AG04450 (cell line): ENCODE measurements at places on chromosomes 2 and 18. TPM values are rescaled to one million over a fixed set of nuclear protein-coding genes. Genes with fewer than 3 reads are reported as not detected.

GRCh38 chr18:68085251-68085650 is 568.7 kb upstream of the DSEL start:
- DNase-seq, result no peak

DNA sequence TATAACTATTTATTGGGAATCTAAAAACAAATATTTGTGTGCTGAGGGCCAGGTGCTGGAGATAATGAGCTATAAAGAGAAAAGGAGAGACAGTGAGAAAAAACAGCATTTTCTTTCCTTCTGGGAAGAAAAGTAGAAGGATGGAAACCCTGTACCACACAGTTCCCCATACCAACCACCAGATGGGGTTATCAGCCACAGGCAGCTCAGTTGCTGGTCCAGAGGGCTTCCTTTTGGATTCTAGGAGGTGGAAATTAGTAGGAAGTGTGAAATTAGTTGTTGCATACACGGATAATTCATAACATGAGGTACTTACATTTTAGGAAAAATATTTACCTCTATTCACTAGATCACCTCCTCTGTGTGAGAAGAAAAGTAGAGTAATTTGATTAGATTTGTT is 237.0 kb upstream of the FOSL2 start:
- DNase-seq, result no peak

- DNase-seq, result no peak
Measured at GRCh38 chr2:237485304-237485703, 1.7 kb upstream of the MLPH start.

DNA sequence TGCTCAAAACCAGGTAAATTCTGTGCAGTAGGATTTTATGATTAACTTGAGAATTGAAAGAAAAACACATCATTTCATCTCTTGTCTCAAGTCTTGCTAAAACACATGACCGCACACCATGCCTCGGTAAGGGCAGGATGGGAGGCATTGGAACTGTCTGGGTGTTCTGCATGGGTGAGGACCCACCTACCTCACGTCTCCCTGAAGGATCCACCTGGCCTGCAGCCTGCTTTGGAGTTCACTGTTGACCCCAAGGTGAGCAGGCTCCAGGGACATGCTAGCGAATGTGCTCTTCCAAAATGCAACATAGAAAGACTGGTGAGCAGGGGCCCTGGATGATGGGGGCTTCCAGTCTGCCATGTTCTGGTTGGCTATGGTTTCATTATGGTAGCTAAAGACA is 131.5 kb downstream of the NCK2 start:
- DNase-seq, result no peak

DNA sequence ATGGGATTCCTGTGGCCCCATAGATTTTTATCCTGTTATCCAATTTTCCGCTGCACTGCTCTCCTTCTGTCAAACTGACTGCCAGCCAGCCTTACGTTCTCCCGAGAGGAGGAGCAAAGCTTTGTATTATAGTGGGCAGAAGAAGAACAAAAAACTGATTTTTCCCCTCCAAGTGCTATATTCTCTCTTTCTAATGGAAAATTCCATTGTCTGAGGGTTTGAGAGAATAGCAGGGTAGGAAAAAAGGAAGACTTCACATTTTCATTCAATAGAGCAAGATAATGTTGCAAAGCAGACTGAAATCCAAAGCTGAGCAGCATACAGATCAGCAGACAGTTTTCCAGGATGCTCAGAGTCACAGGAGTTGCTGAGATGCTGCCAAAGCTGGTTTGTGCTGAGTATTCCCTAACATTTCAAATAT is 238.0 kb downstream of the UBE2E3 start:
- DNase-seq, result no peak

Gene EPC2
- polyA plus RNA-seq, result 18.5 and 24.7 TPM in 2 replicates

DNA sequence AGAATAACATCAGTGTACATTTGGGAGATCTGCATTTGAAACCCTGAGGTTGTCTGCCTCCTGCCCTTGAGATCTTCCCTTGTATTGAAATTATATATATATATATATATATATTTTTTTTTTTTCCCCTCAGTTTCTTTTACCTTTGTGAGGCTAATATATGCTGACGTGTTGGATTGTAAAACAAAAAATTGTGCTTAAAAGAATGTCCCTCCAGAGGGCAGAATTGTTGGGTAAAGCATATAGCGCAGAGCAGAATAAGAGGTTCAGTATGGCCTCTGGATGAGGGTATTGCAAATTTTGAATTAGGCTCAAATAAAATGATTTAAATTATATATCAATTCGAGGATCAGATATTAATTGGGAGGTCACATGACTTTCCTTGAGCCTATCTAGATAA is 12.4 kb downstream of the NABP1 start:
- DNase-seq, result no peak
